ENCODE measurements at places on chromosomes 5 and 9. TPM values are rescaled to one million over a fixed set of nuclear protein-coding genes. Genes with fewer than 3 reads are reported as not detected.

Gene PKD2L2
- total RNA-seq, result not detected

Gene SKP2
- total RNA-seq, result 42.0 TPM

Gene PAX5
- total RNA-seq, result not detected

Gene DDX4
- total RNA-seq, result not detected

Gene NRARP
- 50.0 TPM for total RNA-seq

Gene PFN3
- not detected for total RNA-seq

Gene SLC45A2
- not detected for total RNA-seq

Gene MIER3
- total RNA-seq, result 20.5 TPM

Gene OLFML2A
- total RNA-seq, result 1.1 TPM

Gene FOXD4L6
- not detected for total RNA-seq

Gene LCN9
- not detected for total RNA-seq

Gene TCF7
- 2.5 TPM for total RNA-seq

Measured in endothelial cell of umbilical vein (primary cell).